ENCODE measurements at places on chromosomes 13 and 19.

DNA sequence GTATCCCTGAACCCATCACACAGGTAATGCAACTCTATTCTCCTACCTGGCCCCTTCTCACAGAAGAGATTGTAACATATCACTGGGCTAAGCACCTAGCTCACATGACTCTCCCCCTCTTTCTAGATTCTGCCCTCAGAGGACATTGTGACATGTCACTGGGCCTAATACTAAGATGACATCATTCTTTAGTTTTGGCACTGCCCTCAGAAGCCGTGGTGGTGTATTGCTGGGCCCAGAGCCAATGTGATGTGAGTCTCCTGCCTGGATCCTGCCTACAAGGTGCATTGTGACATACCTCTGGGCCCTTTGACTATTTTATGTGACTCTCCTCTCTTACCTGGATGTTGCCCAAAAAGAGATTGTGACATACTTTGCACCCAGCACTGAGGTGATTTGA, 21.4 kb upstream of the ZNF730 start:
- no peak for DNase-seq

GRCh38 chr13:50382951-50383350, 367.7 kb downstream of the KCNRG start:
- DNase-seq, result no peak

DNA sequence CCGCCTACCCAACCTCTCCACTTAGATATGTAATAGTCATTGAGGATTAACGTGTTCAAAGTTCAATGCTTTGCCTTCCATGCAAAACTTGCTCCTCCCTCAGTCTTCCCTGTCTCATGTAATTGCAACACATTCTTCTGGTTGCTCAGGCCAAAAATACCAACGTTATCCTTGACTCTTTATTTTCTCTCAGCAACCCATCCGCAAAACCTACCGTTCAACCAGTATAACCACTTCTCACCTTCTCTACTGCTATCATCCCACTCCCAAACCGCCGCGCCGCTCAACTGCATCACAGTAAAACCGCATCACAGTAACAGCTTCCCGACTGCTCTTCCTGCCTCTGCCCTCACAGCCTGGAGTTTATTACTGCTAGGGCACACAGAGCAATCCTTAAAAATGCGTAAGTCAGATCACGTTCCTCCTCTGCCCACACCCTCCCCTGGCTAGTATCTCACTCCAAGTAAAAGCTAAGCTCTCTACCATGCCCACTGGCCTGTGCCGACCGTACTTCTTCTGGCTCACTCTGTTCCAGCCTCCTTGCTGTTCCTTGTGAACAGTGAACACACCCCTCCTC, 8.2 kb downstream of the MTIF3 start:
- no peak for DNase-seq

DNA sequence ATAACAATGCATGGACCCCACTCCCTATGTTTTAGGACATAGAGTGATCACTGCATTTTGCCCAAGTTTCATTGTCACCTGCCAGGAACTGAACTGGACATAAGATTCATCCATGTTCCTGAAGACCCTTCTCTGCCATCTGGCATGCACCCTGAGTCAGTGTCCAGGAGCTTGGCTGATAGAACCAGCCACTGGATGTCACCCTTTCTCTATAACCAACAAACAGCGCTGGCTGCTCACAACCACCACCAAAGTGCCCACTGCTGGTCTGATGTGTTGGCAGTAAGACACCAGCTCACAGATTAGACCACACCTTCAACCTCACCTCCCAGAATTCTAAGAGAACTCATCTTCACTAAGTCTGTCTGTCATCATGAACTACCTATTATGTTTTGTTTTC, 333.4 kb downstream of the ITGBL1 start:
- DNase-seq, result no peak

- no peak for DNase-seq
These were observed 3.8 kb downstream of the HSPBP1 start for GRCh38 chr19:55275851-55276719.

GRCh38 chr19:5625641-5626040, 2.8 kb downstream of the SAFB start:
- DNase-seq, result no peak

GRCh38 chr13:102395174-102395573, 6.7 kb downstream of the FGF14 start:
- DNase-seq, result no peak

DNA sequence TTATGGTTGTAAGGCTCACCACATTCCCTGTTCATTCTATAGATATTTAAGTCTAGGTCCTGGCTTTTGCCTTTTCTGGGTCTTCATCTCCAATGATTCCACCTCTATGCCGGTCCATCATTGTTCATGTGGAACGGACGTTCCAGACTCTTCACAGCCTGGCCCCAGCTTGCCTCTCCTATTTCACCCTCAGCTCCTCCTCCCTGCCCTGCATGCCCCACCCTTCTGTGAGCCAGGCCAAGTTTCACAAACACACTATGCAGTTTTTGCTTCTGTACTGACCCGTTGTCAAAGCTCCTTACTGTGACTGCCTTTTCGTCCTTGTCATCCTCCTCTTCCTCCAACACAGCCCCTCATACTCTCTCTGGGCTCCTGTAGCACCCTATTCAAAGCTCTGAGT, 31.3 kb downstream of the TEX26 start:
- DNase-seq, result no peak

- no peak for DNase-seq
These were observed 9.3 kb downstream of the ZIC5 start for GRCh38 chr13:99962242-99962641.

GRCh38 chr13:30924721-30925120, 7.7 kb upstream of the TEX26 start:
- no peak for DNase-seq

All from activated T-cell treated with anti-CD3 and anti-CD28 coated beads for 4 hours (primary cell).